Lung (tissue), 17 donors: ENCODE measurements at places on chromosomes 2 and 18.

- no peak for DNase-seq
Observed at GRCh38 chr2:36481709-36482108, 116.3 kb downstream of the FEZ2 start.

DNA sequence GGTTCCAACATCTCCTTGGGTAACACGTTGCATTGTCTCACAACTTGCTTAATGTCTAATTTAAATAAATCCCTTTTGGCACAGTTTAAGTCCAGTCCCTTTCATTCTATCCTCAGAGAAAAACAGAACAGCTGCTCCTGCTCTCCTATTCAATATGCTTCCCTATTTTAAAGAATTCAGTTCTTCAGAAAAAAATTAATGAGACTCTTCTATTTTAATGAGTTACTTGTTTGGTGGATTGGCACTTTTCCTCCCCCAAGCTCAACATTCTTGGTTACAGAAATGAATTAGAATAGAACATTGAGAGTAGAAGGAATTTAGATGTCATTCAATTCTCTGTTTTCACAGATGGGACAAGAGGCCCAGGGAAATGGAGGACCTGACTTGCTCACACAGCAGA, 116.9 kb upstream of the ATP8B1 start:
- no peak for DNase-seq

DNA sequence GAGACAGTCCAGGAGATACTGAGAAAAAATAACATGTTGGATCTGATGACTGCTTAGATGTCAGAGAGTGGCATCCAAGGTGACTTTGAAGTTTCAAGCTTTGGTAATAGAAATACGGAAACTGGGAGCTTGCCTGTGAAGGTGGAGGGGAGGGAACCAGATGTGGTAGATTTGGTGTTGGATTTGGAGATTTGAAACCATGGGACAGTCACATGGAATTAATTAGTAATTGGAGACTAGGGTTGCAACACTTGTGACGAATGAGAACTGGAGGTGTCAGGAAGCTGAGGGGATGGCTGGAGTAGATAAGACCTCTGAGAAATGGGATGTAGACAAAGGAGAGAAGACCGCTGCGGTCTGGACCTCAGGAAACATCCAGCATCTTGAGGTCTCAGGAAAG, 46.7 kb downstream of the RPL37A start:
- DNase-seq = no peak

DNA sequence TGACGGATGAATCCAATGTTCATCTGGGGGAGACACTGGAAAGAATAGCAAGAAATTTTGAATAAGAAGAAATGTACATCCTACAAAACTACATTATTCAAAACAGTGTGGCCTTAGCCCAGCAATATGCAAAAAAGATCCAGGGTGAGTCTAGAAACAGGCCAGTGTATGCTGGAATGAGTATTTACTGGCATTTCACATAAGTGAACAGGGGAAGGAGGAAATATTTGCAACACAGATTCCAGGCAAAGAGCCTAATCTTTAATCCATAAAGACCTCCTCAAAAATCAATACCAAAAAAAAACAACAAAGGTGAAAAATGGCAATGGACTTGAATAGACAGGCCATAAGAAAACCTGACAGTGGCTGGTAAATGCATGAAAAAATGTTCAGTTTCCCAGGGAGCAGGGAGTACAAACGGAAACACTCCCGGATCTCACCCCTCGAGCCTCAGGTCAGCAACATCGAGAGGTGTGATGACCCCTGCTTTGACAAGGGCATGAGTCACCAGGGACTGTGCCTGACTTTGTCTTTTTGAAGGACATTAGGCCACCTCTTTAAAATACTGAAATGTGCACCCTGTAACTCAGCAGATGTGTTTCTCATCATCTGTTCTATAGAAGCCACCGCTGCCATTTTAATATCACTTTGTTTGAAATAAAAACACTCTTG, 12.7 kb upstream of the GPC1 start:
- DNase-seq = no peak

GRCh38 chr2:69344305-69344704, 42.7 kb downstream of the GFPT1 start:
- DNase-seq = no peak

DNA sequence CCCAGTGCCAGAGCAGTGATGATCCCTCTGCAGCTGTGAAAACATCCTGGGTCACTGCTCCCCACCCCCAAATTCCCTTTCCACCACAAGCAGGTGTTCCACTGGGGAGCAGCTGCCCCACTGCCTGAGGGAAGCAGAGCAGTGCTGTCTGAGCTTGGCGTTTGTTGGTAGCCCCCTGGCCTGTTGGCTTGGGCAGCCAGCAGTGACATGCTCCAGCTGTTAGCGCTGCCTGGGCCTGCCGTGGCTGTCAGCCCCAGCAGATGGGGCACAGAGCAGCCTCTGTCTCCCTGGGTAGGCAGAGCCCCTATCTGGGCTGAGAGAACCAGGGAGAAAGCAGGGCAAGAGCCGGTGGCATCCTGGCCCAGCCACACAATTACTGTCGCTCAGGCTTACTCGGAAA, 247.7 kb downstream of the GLI2 start:
- DNase-seq = peak; percentile 76

DNA sequence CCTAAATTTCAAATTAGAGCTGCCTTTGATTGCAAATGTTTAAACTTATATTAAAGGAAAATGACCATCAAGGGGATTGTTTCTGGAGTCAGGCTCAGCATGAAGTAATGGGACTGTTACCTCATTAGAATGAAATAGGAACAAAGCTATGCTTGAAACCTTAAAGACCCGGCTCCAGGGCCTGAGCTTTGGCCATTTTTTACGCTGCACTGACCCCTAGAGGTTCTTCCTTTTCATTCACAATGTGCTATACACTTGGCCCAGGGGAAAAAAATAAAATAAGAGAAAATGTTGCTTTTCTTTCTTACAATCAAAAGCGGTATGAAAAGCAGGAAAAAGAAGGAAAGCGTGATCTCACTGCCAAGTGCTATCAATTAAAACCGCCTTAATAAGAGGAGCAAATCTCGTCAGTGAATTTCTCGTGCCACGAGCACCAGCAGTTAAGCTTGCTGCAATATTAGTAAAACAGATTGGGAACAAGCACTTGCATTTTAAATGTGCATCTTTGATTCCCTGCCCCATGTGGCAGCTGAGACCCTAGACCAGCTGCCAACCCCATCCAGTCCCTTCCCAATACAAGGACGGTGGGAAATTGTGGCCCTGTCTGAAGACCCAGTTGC, 96.6 kb downstream of the MBD2 start:
- peak; percentile 35 for DNase-seq

GRCh38 chr18:72107647-72108383, 436.3 kb downstream of the CBLN2 start:
- DNase-seq = peak; percentile 68

DNA sequence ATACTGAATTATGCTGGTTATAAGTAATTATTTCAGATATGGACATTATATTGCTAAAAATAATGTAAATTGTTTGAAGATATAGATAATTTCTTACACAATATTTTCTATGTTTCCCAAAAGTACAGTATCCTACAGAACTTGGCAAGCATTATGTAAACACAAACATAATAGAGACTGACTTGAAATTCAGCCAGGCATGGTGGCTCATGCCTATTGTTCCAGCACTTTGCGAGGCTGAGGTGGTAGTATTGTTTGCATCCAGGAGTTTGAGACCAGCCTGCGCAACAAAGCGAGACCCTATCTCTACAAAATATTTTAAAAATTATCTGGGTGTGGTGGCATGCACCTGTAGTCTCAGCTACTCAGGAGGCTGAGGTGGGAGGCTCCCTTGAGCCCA, 1300.5 kb upstream of the DDX18 start:
- no peak for DNase-seq

- DNase-seq = no peak
Observed at GRCh38 chr2:211822686-211823335, 715.8 kb downstream of the ERBB4 start.

DNA sequence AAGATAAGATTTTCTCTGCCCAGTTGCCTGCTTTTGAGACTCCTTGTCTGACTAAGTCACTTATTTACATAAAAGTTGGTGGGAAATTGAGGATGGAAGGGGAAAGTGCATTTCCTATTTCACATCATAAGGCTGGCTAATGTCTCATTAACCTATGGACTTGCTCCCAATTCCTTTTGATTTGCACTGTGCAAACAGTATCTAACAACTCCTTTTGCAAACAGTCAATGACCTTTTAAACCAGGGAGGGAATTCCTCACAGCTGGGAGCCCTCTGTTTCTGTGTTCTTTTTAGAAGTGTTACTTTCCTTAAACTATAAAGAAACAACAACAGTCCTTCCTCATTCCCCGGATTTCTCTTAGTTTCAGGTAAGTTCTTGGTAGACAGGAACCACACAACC, 272.8 kb downstream of the RND3 start:
- DNase-seq = no peak

GRCh38 chr2:72109904-72110303, 37.8 kb downstream of the CYP26B1 start:
- DNase-seq = no peak

GRCh38 chr2:16330982-16331381, 334.7 kb downstream of the CYRIA start:
- DNase-seq = peak; percentile 27

DNA sequence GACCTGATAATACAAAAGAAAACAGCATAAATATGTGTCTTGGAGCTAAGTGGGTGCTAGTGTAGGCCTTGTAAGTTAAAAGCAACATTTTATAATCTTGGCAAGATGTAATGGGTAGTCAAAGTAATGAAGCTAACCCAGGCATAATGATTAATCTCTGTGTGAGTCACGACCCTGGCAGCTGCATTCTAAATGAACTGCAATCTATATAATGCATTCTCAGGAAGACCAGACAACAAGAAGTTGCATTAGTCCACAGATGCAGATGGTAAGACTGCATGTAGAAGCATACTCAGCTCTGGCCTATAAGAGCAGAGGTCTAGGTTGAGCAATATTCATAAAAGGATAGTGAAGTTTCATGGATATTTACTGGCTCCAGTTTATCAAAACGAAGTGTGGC, 85.6 kb upstream of the ETAA1 start:
- DNase-seq = peak; percentile 88

DNA sequence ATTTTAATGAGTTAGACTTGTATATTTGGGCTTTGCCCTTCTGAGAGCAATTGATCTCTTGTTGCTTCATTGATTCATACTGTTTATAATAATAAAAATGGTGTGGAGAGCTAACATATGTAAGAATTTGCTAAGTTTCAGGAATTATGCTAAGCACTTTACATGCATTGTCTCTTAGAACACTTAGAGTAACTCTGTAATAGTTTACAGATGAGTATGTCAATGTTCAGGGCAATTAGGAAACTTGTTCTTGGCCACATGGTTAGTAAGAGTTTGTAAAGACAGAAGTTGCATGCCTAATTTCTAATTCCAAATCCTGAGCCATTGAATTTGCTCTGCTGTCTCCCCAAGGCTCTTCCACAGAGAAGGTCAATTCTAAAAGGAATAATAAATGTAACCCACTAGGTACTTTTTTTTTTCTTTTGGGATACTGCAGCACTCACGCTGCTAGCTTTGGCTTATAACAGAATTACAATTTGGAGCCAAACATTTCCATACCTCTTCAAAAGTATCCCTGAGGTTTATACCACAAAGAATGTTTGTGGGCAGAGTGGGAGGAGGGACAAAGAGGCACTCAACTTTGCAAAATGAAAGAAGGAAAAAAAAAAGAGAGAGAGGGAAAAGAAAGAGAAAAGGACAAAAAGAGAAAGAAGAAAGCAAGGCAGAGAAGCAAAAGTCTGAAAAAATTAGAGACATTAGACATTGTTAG, 232.4 kb downstream of the CALCRL start:
- no peak for DNase-seq

DNA sequence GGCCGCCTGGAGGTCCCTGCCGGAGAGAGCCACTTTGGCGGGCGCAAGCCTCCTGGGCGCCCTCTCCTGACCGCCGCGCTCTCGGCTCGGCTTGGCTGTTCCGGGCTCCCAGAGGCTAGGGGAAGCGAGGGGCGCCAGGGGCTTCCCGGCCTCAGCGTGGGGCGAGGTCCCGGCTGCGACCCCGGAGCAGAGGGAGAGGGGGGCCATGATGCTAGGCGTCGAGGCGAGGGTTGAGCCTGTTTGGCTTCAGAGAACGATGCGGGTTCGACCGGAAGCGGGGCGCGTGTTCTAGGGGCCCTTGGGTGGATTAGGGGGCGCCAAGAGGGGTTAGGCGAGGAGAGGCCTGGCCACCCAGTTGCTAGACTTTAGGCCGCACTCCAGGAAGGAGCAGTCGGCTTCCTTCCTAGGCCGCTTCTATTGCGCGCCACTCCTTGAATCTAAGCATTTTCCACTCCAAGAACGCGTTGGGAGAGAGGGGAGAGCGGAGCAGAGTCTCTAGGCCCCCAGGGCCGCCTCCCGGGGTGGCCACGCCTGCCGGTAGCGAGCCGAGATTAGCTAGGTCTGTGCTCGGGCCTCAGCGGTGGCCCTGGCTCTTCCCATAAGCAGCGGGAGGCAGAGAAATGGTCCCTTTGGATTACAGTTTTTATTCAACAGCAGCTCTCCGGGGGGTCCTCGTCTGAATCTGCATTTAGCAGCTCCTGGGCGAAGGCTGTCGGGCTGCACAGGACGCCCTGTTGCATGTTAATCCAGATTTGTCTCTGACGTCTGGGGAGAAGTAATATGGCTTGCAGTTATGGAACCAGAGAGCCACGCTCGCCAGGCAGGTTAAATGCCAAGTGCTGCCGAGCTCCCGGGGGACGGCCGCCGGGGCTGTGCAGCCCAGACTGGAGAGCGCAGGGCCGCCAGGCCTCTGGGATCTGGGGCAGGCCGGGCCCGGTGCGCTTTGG, 11.3 kb downstream of the MEIS1 start:
- DNase-seq = peak; percentile 69

- DNase-seq = no peak
Observed at GRCh38 chr2:73877071-73877802, 15.6 kb upstream of the ACTG2 start.

- DNase-seq = no peak
Observed at GRCh38 chr18:53219853-53220252, 879.9 kb downstream of the DCC start.

DNA sequence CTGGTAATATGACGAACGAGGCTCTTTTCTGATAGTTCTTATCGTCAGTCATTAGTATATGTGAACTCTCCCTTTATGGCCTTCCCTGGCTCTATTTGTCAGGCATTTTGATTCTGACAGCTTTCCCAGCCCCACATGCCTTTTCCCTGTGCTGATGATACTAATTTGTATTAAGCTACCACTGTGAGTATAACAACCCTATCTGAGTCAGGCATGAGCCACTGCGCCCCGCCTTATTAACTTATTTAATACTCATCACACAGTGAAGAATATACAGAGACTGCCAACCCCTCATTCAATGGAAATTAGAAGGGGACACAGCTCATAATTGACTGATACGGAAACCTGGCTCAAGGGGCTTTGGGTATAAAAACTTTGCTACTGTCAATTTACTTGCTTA, 140.0 kb downstream of the NETO1 start:
- no peak for DNase-seq
